Coronary artery (tissue), 2 donors: ENCODE measurements at places on chromosomes 4 and X.

DNA sequence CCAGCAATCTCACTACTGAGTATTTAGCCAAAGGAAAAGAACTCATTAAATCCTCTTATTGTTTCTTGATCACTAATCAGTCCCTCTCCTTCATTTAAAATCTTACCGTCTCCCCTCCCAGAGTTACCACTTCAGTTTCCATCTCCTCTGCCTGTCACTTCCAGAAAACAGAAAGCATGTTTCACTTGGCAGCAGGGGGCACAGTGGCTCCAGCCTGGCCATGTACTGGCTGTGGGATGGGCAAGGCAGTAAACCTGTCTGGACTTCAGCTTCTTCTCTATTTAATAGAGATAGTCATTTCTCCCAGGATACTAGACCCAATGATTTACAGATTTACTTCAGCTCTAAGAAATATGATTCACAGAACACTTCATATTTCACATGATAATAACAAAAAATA lies 63.2 kb downstream of the CD40LG start:
- DNase-seq: no peak

DNA sequence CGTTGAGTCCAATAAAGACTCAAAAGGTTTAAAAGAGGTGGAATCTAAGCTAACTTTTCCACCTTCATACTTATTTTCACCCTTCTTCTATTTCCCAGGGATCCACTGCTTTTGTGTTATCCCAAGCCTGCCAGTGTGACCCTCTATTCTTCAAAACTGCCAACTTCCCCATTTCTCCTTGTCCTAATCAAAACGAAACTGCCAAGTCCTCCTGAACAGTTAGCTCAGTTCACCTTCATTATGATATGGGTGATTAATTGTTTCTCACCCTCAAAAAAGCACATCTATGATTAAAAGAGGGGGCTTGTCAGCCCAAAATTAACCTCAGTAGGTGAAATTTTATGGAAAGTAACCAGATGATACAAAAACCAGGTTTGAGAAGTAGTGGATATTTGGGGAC lies 108.4 kb downstream of the GUCY2F start:
- DNase-seq: no peak

DNA sequence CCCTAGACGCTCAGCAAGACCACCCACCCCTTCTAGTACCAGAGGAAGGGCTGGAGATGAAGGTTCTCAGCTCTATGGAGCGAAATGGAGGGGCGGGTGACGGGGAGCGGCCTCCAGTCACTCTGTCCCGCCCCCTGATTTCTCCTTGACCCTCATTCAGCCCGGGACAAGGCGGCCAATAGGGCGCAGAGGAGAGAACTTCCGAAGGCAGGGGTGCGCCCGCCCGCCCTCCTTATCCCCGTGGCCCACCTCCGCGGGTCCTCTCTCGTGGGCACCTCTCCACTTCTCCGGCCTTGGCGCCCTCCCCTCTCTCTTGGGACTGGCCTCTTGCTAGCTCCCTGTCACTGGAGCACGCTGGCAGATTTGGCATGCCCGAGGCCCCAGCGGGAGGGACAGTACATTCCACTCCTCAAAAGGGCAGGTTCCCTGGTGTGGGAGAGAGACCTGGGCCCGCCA lies 1.1 kb upstream of the SEPTIN6 start:
- DNase-seq: no peak

- no peak for DNase-seq
Measured at GRCh38 chr4:145316897-145317574, 136.6 kb upstream of the OTUD4 start.

DNA sequence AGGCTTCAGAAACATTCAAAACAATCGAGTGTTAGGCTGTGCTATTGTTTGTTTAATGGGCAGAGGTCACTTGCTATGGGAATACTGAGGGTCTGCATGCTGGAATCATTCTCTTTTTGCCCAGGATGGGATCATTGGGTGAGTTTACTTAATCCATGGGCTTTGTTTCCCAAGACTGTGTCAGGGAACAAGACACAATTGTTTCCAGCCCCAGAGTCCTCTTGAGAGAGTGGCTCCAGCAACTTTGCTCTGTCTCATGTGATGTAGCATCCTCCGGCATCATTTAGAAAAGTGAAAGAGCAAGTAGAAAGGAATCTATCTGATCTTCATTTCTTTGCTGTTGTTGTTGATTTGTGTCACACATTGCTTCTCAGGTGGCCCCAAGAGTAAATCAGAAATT lies 1.8 kb downstream of the TENM3 start:
- no peak for DNase-seq
